CD4-positive, alpha-beta T cell treated with Interleukin-15 for 4 hours (primary cell): ENCODE measurements at places on chromosomes 12 and 14.

GRCh38 chr14:81682134-81682533 lies 148.5 kb upstream of the SEL1L start:
- no peak for DNase-seq

- no peak for DNase-seq
Observed at GRCh38 chr14:80624581-80624980, 317.0 kb downstream of the CEP128 start.

GRCh38 chr12:39752482-39753137 lies 133.0 kb upstream of the ABCD2 start:
- DNase-seq = no peak

GRCh38 chr14:41623736-41624135 lies 17.1 kb downstream of the LRFN5 start:
- no peak for DNase-seq

DNA sequence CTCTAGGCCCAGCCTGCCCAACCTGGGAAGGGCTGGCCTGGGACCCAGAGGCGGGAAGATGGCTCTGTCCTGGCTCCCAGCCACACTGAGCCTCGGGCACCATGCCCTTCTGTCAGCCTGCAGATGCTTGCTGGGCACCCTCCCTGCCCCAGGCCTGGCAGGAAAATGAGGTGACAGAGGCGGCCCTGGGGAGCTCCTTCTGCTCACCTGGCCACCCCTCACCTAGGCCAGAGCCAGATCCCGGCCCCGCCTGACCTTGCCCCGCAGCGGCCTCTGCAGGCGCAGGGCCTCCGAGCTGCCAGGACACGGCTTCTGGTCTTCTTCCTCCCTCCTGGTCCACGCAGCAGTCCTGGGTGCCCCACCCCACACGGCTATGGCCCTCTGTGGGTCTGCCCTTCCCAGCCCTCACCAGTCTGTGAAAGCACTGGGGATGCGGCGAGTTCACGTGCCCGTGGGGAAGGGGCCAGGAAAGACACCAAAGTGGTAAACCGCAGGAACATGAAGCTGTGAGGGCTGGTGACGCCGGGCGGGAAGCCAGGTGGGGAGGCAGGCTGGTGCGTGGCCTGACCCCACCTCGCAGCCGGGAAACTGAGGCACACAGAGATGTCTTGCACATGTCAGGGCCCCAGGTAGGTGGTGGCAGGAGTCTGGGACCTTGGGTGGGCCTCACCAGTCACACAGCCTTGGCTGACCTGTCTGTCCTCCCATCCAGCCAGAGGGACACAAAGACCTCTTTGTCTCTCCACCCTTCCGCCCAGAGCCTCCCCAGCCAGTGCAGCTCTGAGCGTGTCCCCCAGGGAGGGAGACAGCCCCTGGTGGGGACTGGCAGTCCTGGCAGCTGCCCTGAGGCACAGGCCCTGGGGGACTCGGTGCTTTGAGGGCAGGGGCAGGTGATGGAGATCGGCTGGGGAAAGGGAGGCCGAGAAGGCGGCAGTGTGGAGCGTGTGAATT lies 12.8 kb downstream of the BAG5 start:
- no peak for DNase-seq

DNA sequence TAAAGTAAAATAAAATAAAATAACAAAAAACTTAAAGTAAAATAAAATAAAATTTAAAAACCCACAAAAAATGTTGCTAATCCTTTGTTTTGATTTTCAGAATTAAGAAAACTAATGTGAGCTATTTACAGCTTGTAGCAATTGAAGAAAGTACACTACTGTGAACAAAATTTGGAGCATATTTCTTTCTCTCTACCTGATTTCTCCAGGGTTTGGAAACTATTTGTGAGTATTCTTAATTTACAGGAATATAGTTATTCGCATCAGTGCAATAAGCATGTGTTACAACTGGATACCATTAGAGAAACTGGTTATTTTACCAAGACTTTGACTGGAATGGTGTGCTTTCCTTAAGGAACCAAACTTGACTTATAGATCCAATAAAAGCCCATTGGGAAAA lies 86.1 kb upstream of the CNOT2 start:
- DNase-seq = no peak

GRCh38 chr14:43360239-43360638 lies 1146.8 kb downstream of the FSCB start:
- no peak for DNase-seq

- DNase-seq = no peak
Observed at GRCh38 chr12:108930756-108931155, 50.9 kb downstream of the DAO start.
